Uterus (tissue), 4 donors: ENCODE measurements at places on chromosomes 12 and 14.

- H3K4me1 ChIP-seq = no peaks in the 10 kb centered on the region
- no peak for DNase-seq
- no peaks in the 10 kb centered on the region for H3K36me3 ChIP-seq
- H3K27me3 ChIP-seq = no peaks in the 10 kb centered on the region
Observed at GRCh38 chr12:30213166-30213565, 429.4 kb upstream of the TMTC1 start.

- H3K27me3 ChIP-seq = no peaks in the 10 kb centered on the region
- no peak for DNase-seq
- H3K36me3 ChIP-seq = no peaks in the 10 kb centered on the region
- no peaks in the 10 kb centered on the region for H3K4me1 ChIP-seq
- H3K27ac ChIP-seq = no peak overlapping the region
- H3K4me3 ChIP-seq = no peak overlapping the region
Observed at GRCh38 chr12:58728397-58728796, 191.9 kb downstream of the LRIG3 start.

DNA sequence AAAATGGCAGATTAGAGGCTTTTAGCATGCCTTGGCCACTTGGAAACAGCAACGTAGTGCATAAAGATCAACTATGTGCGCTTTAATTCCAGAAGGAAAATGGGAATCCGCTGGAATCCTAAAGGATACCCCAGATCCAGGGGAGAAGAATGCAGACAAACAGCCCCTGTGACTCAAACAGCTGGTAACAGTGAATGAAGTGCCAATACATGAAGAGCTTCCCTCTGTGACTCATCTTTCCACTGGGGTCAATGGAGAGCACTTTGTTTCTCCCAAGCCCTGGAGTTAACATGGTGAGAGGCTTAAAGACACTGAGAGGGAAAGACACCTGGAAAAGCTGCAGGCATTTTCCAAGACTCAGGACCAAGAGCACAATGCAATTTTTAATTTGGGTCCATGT is 263.1 kb downstream of the CEP128 start:
- H3K27me3 ChIP-seq = no peaks in the 10 kb centered on the region
- no peak for DNase-seq
- H3K36me3 ChIP-seq = no peaks in the 10 kb centered on the region
- H3K4me1 ChIP-seq = no peaks in the 10 kb centered on the region
- H3K4me3 ChIP-seq = no peak overlapping the region

GRCh38 chr14:22007363-22007762 is 333.7 kb upstream of the OR4E1 start:
- no peak overlapping the region for H3K4me3 ChIP-seq
- no peaks in the 10 kb centered on the region for H3K4me1 ChIP-seq
- H3K27me3 ChIP-seq = no peaks in the 10 kb centered on the region
- H3K27ac ChIP-seq = no peak overlapping the region
- DNase-seq = no peak
- H3K36me3 ChIP-seq = no peaks in the 10 kb centered on the region

DNA sequence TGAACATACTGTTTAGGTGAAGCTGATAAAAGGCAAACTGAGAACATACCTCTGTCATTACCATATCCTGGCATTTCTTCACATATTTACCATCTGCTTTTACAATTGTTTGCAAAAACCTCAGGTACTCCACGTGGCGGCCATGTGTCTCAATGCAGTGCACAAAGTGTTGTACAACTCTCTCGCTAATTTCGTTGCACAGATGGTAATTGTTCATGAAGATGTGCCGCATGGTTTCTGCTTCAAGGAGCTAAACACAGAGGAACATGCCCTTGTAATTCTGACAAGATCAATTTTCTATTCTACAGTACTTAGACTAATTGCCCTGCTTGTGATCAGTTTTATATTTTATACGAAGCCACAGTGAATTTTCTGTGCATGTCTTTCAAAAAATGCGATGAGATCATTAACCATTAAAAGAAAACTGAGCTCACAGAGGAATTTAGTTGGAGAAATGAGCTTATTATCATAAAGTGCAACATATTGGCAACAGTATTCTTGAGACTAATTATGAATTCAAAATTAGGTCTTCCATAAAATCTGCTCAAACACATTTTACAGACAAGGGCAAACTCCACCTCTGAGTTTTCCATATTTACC is 233.8 kb downstream of the ITPR2 start:
- no peak overlapping the region for H3K4me3 ChIP-seq
- no peaks in the 10 kb centered on the region for H3K4me1 ChIP-seq
- no peaks in the 10 kb centered on the region for H3K27me3 ChIP-seq
- no peak for DNase-seq
- no peaks in the 10 kb centered on the region for H3K36me3 ChIP-seq
- no peak overlapping the region for H3K27ac ChIP-seq

DNA sequence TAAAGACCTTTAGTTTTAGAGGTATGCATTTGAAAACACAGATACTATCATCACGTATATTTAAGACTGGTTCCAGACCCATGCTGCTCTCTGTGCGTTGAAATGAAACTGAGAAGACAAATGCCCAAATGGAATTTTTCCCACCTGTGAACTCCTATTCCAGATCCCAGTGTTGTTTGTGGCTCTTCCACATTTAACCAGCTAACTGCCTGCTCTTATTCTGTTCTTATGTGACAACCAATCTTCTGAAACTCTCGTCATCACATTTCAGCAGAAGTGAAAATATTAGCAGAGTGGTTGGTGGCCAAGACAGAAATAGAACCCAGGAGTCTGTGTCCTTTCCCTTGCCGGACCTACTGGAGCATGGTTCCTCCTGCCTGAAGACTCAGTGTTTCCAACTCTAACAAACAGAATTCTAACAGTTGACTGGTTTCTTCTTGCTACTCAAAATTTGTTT is 460.2 kb downstream of the RAD51B start:
- H3K27ac ChIP-seq = no peak overlapping the region
- no peak for DNase-seq
- H3K27me3 ChIP-seq = no peaks in the 10 kb centered on the region
- H3K4me1 ChIP-seq = peaks cover 14% of the 10 kb centered on the region
- H3K4me3 ChIP-seq = no peak overlapping the region
